Thoracic aorta endothelial cell (primary cell): ENCODE measurements at places on chromosomes 12 and 14. TPM values are rescaled to one million over a fixed set of nuclear protein-coding genes. Genes with fewer than 3 reads are reported as not detected.

Gene PTGDR
- not detected in 2 replicates for total RNA-seq

Gene IL22
- not detected in 2 replicates for total RNA-seq

Gene IKZF4
- total RNA-seq: 1.3 and 1.9 TPM in 2 replicates

Gene BICDL1
- not detected in 2 replicates for total RNA-seq

Gene MAP1LC3B2
- total RNA-seq: 0.72 and 0.93 TPM in 2 replicates

Gene OTOGL
- 3.1 and 5.3 TPM in 2 replicates for total RNA-seq

Gene BTBD6
- 51.5 and 54.1 TPM in 2 replicates for total RNA-seq

Gene PDZRN4
- not detected in 2 replicates for total RNA-seq

Gene POLE
- 43.0 and 48.2 TPM in 2 replicates for total RNA-seq

Gene RNASE7
- not detected in 2 replicates for total RNA-seq

Gene TAS2R20
- 7.2 and 8.6 TPM in 2 replicates for total RNA-seq

Gene SRGAP1
- total RNA-seq: 7.6 and 9.7 TPM in 2 replicates

Gene SPATA7
- total RNA-seq: 12.9 and 14.0 TPM in 2 replicates

Gene SERPINA10
- not detected in 2 replicates for total RNA-seq

Gene LRRC23
- 2.1 and 5.3 TPM in 2 replicates for total RNA-seq

Gene DPPA3
- total RNA-seq: not detected in 2 replicates

Gene PRB4
- total RNA-seq: not detected in 2 replicates

Gene RD3L
- not detected in 2 replicates for total RNA-seq

Gene MMP14
- 261 and 318 TPM in 2 replicates for total RNA-seq

Gene GPR132
- total RNA-seq: 0.22 TPM in 1 of 2 replicates, not detected in the other

Gene IL25
- not detected in 2 replicates for total RNA-seq

Gene SLC10A1
- total RNA-seq: not detected in 2 replicates

Gene CCDC175
- total RNA-seq: not detected in 2 replicates

Gene CLEC4C
- not detected in 2 replicates for total RNA-seq

Gene ALX1
- total RNA-seq: 0.14 and 0.53 TPM in 2 replicates

Gene ANKRD52
- total RNA-seq: 19.9 and 25.0 TPM in 2 replicates

Gene GALNT6
- total RNA-seq: 58.3 and 72.1 TPM in 2 replicates

Gene FGF6
- not detected in 2 replicates for total RNA-seq

Gene C12orf50
- 0.13 TPM in 1 of 2 replicates, not detected in the other for total RNA-seq

Gene GALNT9
- total RNA-seq: 0.40 TPM in 1 of 2 replicates, not detected in the other

Gene RASSF3
- total RNA-seq: 56.8 and 64.5 TPM in 2 replicates

Gene CNIH1
- total RNA-seq: 119 and 221 TPM in 2 replicates

Gene MMP19
- 0.36 and 0.53 TPM in 2 replicates for total RNA-seq

Gene FAM181A
- not detected in 2 replicates for total RNA-seq

Gene NID2
- total RNA-seq: 15.4 and 191 TPM in 2 replicates

Gene CAND1
- 156 and 168 TPM in 2 replicates for total RNA-seq

Gene P2RX7
- total RNA-seq: 3.2 and 3.6 TPM in 2 replicates

Gene INSM2
- not detected in 2 replicates for total RNA-seq

Gene SPX
- total RNA-seq: under 0.01 and 1.3 TPM in 2 replicates

Gene PTGER2
- not detected in 2 replicates for total RNA-seq

Gene DLK1
- not detected in 2 replicates for total RNA-seq

Gene PRPH
- total RNA-seq: 0.14 and 0.27 TPM in 2 replicates

Gene TTC7B
- 57.3 and 62.5 TPM in 2 replicates for total RNA-seq

Gene WSCD2
- not detected in 2 replicates for total RNA-seq

Gene PMCH
- 0.36 and 1.9 TPM in 2 replicates for total RNA-seq

Gene FAM90A1
- total RNA-seq: not detected in 2 replicates

Gene OTX2
- total RNA-seq: not detected in 2 replicates

Gene GTF2A1
- total RNA-seq: 38.2 and 38.6 TPM in 2 replicates

Gene REP15
- 6.3 and 6.6 TPM in 2 replicates for total RNA-seq

Gene ANO4
- total RNA-seq: 0.13 TPM in 1 of 2 replicates, not detected in the other

Gene NELL2
- 0.13 and 1.4 TPM in 2 replicates for total RNA-seq

Gene ASCL1
- not detected in 2 replicates for total RNA-seq
